IPS DF 19.7 (cell line): ENCODE measurements at places on chromosomes 3 and 15.

DNA sequence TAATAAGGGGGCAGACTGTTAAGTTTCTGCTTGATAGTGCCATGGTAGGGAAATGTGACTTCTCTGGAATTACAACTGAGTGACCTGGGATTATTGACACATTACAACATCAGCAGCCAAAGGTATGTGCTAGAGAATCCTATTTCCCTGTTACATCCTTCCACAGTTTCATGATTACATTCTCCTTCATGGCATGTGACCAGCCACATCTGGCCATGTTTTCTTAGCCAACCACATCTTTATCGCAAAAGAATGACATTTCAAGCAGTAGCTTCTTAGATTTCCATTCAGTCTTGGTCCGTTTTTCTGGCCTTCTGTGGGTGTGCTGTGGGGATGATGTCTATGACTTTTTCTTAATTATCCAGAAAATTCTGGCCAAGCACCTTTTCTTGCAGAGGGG is 45.4 kb upstream of the CTDSPL start:
- DNase-seq: no peak

GRCh38 chr3:156577736-156578135 is 22.8 kb upstream of the SSR3 start:
- no peak for DNase-seq

GRCh38 chr15:22231603-22232002 is 151.3 kb downstream of the OR4M2 start:
- DNase-seq: no peak

DNA sequence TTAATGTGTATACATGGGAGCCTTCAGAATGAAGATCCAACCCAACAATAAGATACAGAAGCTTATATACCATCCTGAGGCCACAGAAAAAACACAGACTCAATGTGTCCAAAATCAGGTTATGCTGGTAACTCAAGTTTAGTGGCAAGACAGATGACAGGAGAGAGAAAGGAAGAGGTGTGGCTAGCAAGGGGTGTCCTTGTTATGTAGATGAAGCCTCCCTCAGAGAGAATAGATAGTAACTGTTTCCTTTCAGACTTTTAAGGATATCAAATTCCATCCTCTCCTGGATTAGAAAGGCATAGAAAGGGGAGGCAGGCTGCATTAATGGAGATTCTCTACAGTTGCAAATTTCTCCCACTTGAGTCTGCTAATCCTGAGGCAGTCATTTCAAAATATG is 447.4 kb downstream of the GABRB3 start:
- peak; percentile 77 for DNase-seq

DNA sequence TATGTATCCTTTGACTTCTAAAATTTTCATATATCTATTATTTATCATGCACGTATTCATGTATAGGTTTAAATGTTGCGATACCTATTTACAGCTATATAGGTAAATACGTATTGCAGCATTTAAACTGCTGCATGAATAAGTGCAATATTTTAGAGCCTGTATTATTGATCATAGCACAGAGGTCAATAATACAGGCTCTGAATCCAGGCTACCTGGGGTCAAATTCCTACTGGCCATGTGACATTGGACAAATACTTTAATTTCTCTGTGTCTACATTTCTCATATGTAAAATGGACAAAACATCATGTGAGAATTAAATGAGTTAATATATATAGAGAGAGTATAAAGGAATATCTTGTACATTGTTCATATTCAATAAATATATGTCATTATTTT is 352.9 kb upstream of the ROBO2 start:
- no peak for DNase-seq

GRCh38 chr15:34122771-34123183 is 20.9 kb downstream of the PGBD4 start:
- no peak for DNase-seq

DNA sequence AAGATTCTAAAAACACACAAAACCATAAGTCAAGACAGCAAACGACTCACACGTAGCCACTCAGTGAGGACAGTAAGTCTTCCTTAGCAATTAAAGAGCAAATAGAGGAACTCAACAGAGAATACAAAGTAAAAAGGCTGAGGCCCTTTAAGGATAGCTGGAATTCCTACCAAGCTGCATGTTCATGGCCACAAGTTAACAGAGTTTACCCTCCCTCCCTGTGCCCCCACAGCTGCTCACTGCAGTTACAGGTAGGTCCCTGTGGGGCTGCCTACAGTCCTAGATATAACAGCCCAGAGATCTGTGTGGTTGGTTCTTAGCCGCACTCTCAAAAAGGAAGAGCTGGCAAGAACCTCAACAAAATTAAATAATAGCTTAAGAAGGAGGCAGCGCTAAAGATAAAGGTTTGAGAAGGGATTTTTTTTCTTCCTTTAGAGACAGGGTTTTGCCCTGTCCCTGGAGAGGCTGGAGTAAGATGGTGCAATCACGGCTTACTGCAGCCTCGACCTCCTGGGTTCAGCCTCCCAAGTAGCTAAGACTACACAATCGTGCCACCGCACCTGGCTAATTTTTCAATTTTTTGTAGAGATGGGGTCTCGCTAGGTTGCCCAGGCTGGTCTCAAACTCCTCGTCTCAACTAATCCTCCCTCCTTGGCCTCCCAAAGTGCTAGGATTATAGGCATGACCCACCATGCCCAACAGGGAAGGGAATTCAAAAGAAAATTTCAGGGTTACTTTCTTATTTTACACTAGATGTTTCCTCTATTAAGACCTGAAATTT is 19.3 kb downstream of the SFMBT1 start:
- DNase-seq: no peak

DNA sequence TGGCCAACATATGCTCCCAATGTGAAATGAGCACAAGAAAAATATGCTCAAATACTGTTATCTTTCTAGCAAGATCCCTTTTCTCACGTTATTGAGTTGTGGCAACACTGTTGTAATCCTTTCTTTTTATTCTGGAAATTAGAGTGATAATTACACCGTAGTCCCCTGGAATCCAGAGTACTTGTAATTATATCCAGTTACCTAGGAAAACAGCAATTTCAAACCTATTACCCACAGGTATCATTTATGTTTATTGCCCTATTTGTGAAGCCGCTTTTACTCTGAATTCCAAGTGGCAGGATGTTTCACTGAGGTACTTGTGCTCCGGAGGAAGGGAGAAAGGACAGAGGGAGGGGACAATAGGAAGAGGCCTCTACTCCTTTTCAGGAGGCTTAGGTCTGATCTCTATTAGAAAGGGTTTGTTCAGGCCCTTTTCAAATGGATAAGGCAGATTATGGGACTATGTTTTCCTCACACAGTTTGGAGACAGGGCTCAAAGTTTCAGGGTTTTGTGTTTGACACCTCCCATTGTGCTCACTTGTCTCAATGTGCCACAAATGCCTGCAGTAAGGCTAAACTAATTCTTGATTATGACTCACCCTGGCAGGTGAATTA is 646.6 kb downstream of the TUSC7 start:
- DNase-seq: no peak

DNA sequence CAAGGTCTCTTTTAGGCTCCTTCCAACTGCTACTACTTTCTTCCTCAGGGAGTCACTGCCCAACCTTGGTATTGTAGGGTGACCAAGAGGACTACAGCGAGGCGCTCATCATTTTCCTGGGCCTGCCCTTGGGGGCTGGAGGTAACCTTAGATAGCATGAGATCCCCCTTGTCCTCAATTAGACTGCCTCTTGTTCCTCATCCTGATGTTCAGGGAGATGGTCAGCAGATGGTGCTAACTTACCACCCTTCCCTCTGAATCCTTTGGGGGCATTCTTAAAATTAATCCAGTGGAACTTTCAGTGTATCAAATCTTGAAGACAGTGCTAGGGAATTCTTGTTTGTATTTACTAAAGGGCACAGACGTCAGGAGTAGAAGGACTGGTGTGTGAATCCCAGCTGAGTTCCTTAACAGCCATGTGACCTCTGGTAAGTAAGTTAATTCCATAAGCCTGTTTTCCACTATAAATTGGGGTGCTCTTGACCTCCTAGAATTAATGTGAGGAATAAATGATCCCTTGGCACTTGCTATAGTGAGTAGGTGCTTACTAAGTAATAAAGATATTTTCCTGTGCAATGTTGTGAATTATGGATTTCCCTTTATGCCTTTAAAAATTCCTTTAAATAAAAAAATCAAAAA is 4.1 kb upstream of the CLPX start:
- DNase-seq: no peak

DNA sequence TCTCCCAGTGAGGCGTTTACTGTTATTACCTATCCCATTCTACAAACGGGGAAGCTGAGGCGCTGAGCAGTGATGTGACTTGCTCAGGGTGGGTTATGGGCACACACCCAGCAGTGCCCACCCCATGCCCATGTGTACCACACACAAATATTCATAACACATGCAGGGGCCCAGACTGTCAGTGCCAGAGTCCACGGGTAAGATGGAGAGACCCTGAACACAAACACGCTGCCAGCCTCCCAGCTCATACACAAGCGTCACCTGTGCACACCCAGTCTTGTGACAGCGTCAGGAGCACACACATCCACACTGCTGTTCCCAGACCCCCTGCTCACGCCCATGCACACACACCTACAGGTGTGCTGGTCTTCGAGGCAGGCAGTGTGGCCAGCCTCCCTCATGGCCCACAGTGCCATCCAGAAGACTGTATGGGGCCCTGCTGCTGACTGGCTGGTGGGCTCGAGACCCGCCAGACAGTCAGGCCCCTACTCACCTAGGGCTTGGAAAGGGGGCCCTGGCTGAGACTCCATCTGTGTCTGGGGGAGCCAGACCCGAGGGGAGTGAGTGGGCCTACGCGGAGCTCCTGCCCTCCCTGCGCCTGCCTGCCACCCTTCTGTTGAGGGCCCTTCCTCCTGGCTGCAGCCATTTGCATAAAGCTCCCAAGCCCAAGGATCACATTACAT is 39.4 kb downstream of the DNAJB8 start:
- DNase-seq: no peak

GRCh38 chr3:197260491-197261163 is 37.8 kb downstream of the DLG1 start:
- DNase-seq: no peak

DNA sequence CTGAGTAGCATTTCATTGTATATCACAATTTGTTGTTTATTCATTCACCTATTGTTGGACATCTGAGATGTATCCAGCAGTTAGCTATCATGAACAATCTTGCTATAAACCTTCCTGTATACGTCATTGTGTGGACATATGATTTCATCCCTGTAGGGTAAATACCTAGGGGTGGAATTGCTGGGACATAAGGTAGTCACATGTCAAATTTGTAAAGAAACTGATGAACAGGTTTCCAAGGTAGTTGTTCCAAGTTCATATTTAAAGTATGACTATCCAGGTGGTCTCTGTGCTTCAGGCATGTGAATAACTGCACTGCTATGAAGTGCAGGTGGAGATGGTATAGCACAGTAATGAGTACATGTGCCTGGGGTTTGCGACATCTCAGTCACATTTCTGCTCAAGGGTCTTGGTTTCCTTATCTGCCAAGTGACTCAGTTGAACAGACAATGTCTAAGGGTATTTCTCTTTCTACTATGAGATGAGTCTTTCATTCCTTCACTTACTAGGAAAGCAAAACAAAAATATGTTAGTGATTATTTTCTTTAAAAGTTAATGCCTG is 229.0 kb upstream of the HES1 start:
- DNase-seq: no peak

DNA sequence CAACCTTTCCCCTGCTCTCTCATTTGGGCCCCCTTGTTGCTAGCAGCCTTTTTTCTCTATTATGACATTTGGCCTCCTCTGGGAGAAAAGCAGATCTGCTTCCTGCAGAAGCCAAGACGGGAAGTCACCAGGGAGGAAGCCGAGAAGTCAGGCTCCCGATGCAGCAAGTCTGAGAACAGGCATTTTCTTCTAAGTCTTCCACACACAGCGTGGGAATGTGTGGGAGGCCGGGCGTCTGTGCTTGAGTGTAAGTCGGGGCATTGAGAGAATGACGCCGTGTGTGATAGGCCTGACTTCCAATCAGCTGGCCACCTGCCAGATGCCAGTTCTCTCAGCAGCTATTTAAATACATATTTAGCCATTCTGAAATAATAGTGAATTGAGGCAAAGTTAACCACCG is 75.8 kb upstream of the FAM98B start:
- DNase-seq: no peak

DNA sequence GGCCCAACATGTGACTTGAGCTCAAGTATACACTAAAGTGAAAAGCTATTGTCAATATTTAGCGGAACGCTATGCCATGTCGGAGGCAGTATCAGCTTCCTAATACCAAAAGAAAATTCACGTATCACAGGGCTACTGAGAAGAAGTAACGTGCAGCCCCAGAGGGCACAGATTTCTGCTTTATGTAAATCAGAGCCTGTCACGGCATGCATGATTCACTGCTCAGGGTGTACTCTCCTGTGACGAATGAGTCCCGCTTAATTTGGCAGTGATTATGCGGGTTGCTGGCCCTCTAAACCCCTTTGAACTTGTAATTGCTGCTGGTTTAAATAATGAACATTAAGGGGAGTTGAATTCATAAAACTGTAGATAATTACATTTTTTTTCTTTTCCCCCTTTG is 85.3 kb downstream of the MEIS2 start:
- DNase-seq: no peak

- DNase-seq: no peak
These were observed 163.9 kb downstream of the PPM1L start for GRCh38 chr3:160919942-160920341.

DNA sequence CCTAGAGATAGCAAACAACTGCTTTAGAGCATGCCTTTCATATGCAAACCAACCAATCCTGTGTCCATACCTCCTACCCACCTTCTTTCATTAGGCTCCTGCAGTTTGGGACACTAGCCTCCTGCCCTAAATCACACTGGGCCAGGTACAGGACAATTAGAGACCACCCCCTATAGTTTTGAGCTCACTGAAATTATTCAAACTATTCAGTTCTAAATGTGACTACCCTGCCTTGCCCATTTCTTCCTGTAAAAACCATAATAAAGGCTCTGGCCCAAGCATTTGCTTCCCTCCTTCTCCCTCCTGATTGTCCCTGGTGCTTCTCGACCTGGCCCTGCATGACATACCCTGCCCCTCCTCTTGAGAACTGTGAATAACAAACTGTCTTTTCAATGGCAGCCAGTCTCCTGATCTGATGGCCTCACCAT is 31.4 kb upstream of the LRIG1 start:
- peak; percentile 95 for DNase-seq

GRCh38 chr3:197957790-197958133 is 2.3 kb upstream of the LMLN start:
- DNase-seq: no peak

DNA sequence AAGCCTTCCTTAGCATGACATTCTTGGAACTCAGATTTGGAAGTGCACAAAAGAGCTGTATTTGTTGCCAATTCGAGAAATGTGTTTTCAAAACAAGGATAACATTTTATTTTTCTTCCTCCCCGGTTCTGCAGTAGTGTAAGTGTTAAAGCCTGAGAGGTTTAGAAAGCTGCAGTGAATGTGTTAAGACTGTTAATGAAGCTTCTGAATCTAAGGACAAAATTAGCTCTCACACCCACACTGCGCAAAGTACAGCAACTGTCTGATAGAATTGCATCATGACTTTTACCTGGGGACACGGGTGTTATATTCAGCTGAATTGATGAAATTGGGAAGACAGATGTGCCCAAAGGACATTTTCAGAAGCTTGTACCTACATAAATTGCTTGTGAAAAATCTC is 344.4 kb downstream of the CADM2 start:
- DNase-seq: no peak
